Mesothelial cell of epicardium (in vitro differentiated cells): ENCODE measurements at places on chromosomes 11 and 22.

GRCh38 chr11:131674051-131674755, 303.8 kb downstream of the NTM start:
- no peaks in the 10 kb centered on the region for H3K36me3 ChIP-seq
- no peak overlapping the region for H3K4me3 ChIP-seq
- DNase-seq = peak; percentile 94
- no peaks in the 10 kb centered on the region for H3K4me1 ChIP-seq
- peaks cover 30% of the 10 kb centered on the region for H3K27me3 ChIP-seq
- peak overlapping the region; percentile 39 for H3K27ac ChIP-seq

DNA sequence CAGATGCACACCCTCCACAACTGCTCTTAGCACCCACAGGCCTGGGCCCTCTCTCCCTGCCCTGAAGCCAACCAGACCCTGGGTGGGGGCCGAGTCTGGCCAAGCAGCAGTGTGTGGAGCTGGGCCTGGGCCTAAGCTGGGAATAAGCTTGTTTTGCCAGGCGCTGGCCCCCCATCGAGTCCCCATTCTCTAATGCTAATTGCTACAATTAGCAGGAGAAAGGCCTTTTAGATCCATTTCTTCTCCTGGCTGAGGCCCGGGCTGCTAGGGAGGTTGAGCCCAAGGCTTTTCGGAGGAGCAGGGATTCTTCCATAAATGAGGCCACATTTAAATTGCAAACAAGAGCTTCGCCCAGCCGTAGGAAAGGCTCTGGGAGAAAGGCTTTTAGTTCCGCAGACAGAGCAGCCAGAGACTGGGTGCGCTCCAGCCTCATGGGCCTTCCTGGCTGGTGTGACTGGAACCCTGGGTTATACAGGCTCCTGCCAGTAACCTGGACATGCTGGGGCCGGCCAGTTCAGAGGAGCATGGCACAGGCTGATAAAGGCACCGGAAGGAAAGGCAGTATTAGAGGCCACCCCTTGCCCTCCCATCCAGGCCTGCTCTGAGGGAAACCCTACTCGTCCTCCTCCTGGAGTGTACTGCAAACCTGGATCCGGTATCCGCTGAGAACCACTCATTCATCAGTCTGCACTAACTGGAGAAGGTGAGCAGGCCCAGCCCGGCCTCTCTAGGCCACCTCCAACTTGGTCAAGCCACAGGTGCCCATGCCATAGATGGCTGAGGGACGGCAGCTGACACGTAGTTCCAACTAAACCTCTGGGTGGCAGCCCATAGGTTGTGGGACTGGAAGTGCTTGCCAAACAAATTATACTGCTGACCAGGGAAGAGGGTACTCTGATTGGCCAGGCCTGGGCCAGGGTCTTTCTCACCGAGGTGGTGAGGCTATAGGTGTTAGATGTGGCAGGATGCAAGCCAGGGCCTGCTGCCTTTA, 6.2 kb downstream of the KCNQ1OT1 start:
- DNase-seq = no peak
- H3K27ac ChIP-seq = no peak overlapping the region
- no peaks in the 10 kb centered on the region for H3K27me3 ChIP-seq
- peaks cover 80% of the 10 kb centered on the region for H3K4me1 ChIP-seq

GRCh38 chr11:16603245-16603644, 135.2 kb upstream of the C11orf58 start:
- H3K27ac ChIP-seq = peak overlapping the region; percentile 95
- peak overlapping the region; percentile 87 for H3K4me3 ChIP-seq
- no peak for DNase-seq
- no peaks in the 10 kb centered on the region for H3K36me3 ChIP-seq

- no peak overlapping the region for H3K27ac ChIP-seq
- H3K36me3 ChIP-seq = no peaks in the 10 kb centered on the region
- H3K4me3 ChIP-seq = no peak overlapping the region
- no peak for DNase-seq
- peaks cover 9% of the 10 kb centered on the region for H3K4me1 ChIP-seq
Observed at GRCh38 chr11:363948-364761, 5.1 kb upstream of the B4GALNT4 start.

DNA sequence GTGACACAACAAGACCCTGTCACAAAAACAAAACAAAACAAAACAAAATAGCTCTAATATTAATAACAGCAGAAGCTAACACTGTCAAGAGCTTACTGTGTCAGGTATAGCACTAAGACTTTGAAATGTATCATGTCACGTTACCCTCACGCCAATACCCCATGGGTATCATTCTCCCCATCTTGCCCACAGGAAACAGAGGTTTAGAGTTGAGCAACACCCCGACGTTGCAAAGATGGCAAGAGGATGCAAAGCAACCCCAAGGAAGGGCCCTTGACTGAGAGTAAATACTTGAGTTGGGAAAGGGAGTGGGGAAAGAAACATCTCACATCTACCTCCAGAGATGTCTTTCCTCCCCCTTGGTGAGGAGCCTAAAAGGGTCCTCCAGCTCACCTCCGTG, 366.8 kb downstream of the LARGE1 start:
- H3K27me3 ChIP-seq = no peaks in the 10 kb centered on the region
- H3K36me3 ChIP-seq = peaks cover 2% of the 10 kb centered on the region
- H3K27ac ChIP-seq = no peak overlapping the region
- H3K4me3 ChIP-seq = no peak overlapping the region
- DNase-seq = no peak

DNA sequence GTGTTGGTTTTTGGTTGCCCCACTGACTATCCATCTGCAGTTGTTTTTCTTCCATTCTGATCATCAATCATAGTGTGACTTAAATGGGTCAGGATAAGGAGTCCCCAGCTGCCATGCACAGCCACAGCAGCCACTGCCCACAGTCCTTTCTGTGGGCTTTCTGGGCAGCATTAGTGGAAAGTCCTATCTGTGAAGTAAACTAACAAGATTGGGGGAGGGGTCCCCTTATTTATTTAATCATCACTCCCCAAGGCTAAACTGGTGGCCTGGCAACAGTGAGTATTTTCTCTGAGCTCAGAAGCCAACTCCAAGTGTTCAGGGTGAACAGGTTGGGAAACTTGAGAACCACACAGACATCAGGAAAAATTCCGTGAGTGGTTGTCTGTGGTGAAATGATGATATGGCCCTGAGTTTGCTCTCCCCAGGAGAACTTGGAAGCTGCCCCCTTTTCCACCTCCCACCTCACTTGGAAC, 145.0 kb downstream of the CCDC34 start:
- H3K27me3 ChIP-seq = no peaks in the 10 kb centered on the region
- H3K36me3 ChIP-seq = peaks cover 2% of the 10 kb centered on the region
- DNase-seq = no peak
- H3K4me3 ChIP-seq = peak overlapping the region; percentile 87
- H3K4me1 ChIP-seq = peaks cover 52% of the 10 kb centered on the region

DNA sequence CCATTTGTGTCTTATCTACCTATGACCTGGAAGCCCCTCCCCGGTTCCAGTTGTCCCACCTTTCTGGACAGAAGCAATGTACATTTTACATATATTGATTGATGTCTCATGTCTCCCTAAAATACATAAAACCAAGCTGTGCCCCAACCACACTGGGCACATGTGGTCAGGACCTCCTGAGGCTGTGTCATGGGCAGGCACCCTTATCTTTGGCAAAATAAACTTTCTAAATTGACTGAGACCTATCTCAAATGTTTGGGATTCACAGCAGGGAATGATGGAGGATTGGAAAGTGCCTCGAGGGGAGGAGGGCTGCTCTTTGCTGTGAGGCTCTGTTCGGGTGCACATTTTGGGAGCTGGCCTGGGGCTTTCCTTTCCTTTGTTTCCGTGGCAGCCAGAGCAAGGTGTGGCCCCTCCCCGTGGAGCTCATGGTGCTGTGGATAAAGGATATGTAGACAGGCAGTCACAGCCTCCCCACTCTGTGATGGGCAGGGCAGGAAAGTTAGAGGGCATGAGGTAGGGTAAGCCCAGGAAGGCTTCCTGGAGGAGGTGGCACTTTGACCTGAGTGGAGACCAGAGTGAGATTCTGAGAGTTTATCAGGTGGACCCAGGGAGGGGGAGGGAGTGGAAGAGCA, 615.6 kb downstream of the TBC1D22A start:
- H3K27ac ChIP-seq = no peak overlapping the region
- H3K36me3 ChIP-seq = peaks cover 14% of the 10 kb centered on the region
- no peaks in the 10 kb centered on the region for H3K4me1 ChIP-seq
- no peak for DNase-seq

DNA sequence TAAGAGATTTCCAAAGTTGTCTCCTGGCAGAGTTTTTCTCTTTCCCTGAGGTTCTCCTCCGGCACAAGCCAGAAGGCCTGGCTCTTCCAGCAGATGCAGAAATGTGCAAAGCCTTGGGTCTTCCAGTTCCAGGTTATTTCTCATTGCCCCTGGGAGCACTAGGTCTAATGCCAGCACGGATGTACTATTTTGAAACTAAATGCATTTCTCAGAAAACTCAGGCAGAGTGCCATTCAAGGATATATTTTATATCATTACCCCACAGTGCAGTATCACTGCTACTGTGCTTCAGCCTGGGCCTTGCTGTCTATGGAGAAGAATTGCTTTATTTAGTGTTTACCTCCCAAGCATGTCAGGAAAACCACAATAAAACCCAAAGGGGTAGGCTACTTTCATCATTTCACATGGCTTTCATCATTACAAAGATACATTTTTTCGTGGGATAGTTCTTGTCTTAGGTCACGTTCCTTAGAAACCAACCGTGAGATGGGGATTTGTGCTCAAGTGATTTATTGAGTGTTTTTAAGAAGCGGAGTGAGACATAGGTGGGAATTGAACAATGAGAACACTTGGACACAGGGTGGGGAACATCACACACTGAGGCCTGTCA, 22.4 kb upstream of the FZD4 start:
- no peaks in the 10 kb centered on the region for H3K27me3 ChIP-seq
- DNase-seq = no peak
- H3K36me3 ChIP-seq = peaks cover 12% of the 10 kb centered on the region

DNA sequence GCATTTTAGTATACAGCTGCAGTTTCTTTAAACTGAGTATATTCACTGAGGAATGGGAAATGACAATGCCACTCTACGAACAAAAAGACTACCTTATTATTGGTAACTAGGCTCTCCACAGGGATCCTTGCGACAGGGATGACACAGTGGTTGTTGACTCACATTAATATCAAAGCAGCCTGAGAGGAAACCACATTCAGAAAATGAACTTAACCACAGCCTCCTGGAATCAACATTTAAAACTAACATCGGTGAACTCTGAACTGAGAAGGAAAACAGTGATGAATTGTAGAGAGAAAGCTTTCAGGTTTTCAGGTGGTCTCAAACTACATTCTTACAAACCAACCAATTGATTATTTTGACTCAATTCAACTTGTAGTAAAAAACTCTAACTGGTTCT, 90.3 kb upstream of the MTMR2 start:
- H3K36me3 ChIP-seq = no peaks in the 10 kb centered on the region
- H3K4me1 ChIP-seq = peaks cover 35% of the 10 kb centered on the region
- no peaks in the 10 kb centered on the region for H3K27me3 ChIP-seq
- DNase-seq = no peak

GRCh38 chr22:38141217-38141973, 30.9 kb upstream of the BAIAP2L2 start:
- no peak overlapping the region for H3K27ac ChIP-seq
- H3K4me1 ChIP-seq = no peaks in the 10 kb centered on the region
- H3K4me3 ChIP-seq = no peak overlapping the region
- H3K36me3 ChIP-seq = peaks cover 16% of the 10 kb centered on the region
- no peak for DNase-seq

- no peaks in the 10 kb centered on the region for H3K27me3 ChIP-seq
- no peak for DNase-seq
- H3K36me3 ChIP-seq = no peaks in the 10 kb centered on the region
- no peak overlapping the region for H3K4me3 ChIP-seq
Observed at GRCh38 chr11:101435408-101435973, 148.3 kb downstream of the TRPC6 start.

- no peaks in the 10 kb centered on the region for H3K36me3 ChIP-seq
- H3K27me3 ChIP-seq = peaks cover 9% of the 10 kb centered on the region
- H3K4me3 ChIP-seq = no peak overlapping the region
- no peak for DNase-seq
- H3K4me1 ChIP-seq = no peaks in the 10 kb centered on the region
Observed at GRCh38 chr11:70834277-70834940, 418.0 kb downstream of the SHANK2 start.

- H3K27me3 ChIP-seq = no peaks in the 10 kb centered on the region
- no peaks in the 10 kb centered on the region for H3K36me3 ChIP-seq
- no peak overlapping the region for H3K27ac ChIP-seq
- H3K4me1 ChIP-seq = peaks cover 3% of the 10 kb centered on the region
- no peak overlapping the region for H3K4me3 ChIP-seq
Observed at GRCh38 chr11:10360835-10361234, 56.0 kb downstream of the ADM start.

DNA sequence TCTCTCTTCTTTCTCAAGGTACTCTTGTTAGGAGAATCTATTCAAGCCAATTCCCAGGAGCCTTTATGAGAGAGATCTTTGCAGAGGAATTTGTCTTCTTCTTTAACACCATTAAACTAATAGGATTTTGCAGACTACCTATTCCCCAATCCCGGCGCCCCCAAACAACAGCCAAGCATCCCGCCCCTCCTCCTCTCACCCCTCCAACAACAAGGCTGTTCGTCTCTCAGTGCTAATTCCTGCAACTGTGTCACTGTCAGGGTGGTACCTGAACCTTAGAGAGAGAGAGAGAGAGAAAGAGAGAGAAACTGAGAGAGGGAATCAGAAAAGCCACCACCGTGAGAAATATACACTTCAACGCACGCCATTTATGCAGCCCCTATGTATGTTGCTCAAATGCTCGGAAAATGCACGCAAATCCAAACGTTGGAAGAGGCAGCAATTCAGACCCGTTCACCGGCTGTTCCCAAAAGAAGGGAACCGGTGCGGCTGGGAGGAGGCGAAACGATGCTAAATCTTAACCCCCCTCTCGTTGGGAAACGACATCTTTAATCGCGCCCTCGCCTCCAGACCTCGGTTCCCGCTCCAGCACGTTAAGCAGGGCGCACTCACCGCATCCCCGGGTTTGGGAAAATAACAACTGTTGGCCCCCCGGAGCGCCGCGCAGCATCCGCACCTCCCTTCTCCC, 961 bp downstream of the KCNA4 start:
- no peak overlapping the region for H3K4me3 ChIP-seq
- peaks cover 8% of the 10 kb centered on the region for H3K4me1 ChIP-seq

DNA sequence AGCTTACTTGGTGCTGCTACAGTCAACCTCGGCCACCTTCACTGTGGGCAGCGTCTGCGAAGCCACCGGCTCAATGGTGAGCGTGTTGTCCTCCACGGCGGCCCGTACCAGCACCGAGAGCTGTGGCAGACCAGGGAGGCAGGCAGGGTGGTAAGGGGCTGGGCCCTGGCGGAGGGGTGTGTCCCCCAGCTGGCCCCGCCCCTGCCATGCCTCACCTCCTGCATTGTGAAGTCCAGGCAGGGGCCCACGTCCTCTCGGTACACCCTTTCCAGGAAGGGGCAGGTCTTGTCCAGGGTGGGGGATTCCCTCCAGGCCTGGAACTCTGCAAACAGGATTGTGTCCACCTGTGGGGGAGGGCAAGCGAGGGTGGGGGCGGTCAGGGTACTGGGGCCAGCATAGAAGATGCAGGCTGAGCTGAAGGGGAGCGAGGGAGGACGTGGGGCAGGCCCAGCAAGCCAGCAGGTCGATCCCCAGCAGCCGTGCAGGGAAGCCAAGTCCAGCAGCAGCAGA, 12.8 kb downstream of the RAB3IL1 start:
- H3K36me3 ChIP-seq = no peaks in the 10 kb centered on the region
- H3K27ac ChIP-seq = no peak overlapping the region
